ENCODE measurements at places on chromosomes 13 and 19.

DNA sequence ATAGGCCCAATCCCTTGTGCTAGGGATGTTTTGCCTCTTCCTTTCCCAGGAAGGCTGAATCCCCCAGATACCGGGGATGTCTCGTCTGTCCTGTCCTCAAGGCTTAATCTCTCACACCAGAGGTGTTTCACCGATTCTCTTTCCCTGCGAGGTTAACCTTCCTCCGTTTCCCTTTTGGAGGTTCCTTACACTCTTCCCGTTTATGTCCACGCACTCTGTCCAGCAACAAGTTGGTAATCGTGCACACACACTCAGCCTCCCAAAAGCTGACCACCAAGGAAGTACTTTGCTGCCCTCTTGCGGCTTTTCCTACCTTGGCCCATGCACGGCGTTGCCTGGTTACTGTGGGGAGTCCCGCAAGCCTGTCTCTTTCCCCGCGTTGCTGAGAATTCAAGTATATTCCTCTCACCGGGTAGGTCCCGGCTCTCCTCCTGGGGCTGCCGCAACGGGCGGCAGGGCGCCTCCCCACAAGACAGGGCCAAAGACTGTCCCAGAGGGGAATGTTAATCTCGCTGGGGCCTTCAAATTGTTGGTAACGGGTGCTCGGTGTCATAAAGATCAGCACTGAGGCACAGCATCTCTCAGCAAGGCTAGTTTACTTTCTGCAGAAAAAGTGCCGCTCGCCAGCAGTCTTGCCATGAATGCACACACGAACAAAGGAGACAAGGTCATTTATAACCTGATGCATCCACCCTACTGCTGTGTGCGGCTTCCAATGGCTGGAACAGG is 36.7 kb upstream of the CD177 start:
- DNase-seq: peak; percentile 4

DNA sequence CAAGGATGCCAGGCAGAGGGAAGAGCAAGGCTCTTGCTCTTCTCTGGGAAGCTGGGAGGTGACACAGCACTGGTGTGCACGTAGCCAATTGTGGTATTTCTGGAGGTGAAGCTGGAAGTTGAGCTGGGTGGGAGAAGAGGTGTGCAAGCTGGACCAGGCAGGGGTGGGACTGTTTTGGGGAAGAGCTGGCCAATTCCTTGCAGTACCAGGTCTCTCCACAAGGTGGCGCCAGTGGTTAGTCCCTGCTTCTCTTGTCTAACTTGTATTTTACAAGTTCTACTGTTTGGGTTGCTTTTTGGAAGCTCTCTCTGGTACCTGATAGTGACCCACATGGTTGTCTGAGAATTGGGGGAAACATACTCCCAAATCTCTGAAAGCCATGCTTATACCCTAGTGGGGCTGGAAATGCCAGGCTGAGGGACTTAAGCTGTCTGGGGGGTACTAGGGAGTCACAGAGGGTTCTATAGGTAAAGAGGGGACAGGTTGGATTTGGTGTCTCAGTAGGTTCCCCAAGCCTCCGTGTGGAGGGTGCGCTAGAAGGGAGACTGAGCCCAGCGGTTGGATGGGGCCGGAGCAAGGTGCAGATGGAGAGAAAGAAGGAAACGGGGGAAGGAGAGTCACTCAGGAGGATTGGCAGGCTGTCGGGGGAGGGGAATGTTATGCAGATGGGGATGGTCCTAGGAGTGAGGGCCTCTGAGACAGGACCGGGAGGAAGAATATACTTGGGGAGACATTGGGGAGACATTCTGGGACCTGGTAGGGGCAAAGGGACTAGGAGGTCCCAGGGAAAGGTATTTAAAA is 3.0 kb downstream of the HPN start:
- peak; percentile 54 for DNase-seq

- peak; percentile 79 for DNase-seq
Observed at GRCh38 chr13:72726726-72727416, 558 bp downstream of the MZT1 start.

DNA sequence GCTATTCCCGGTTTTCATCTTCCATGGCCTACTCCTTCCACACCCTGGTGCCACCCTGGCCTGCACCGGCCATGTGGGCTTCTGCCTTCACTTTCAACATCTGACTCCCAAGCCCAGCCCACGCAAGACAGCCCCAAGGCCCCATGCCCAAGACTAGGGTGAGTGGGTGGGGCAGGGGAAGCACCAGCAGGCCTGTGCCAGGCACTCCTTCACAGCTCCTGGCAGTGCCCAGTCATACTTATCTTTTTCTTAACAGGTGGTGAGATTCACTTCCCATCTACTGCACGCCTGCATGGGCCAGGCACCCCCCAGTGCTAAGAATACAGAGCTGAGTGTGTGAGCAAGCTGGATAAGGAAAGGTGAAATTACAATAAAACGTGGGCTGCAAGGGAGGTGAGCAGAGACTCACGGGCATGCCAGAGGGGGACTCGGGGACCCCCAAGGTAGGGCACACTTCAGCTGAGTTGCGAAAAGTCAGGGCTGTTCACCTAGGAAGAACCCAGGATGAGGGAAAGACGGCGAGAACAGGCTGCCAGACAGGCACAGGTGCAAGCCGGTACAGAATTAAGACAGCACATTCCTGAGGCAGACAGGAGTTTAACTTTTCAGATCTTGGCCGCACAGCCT is 55.7 kb downstream of the COL4A1 start:
- no peak for DNase-seq

DNA sequence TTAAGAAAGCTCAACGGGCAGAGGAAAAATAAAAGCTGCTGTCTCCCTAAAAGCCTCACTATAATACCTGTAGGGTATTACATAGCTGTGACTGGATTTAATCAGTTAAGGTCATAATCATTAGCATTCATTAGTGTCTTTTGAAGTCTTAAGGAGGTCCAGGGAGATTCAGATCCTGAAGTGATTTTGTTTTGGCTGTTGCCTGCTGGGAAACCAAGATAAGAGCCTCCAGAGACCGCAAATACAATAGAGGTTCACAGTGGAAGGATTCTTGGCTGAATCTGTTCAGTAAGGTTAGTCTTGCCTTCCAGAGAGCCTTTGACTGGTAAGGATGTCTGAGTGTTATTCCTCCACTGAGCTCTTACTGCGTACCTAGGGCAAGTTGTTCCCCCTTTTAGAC is 54.0 kb upstream of the TNFRSF19 start:
- DNase-seq: no peak

DNA sequence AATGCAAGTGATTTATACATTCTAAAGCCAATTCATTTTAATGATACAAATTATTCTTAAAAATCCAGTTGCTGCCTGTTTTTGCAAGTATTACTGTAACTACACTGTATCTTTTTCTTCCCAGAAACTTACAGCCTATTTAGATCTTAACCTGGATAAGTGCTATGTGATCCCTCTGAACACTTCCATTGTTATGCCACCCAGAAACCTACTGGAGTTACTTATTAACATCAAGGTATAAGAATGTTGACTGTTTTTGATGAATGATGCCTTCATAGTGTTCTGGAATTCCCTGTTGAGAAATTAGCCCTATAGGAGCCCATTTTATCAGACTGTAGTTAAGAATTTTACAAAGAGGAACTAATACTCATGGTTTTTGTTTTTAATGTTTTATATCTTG is 25.0 kb downstream of the ITM2B start:
- no peak for DNase-seq

- no peak for DNase-seq
Observed at GRCh38 chr13:24226762-24227161, 66.2 kb downstream of the SPATA13 start.

DNA sequence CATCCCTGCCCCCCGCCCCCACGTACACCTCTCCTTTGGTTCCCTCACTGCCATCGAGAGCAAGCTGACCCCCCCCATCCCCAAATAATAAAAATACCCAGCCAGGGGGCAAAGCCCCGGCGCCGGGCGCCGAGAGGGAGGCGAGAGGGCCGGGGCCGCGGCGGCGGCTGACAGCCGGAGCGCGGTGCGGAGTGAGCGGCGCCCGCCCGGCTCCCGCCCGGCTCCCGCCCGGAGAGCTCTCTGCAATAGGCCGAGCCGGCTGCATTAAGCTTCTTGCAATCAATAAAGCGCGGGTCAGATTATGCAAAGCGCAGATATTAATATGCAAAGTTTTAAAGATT is 40.9 kb downstream of the DEDD2 start:
- DNase-seq: no peak

- no peak for DNase-seq
Observed at GRCh38 chr19:31578326-31578725, 229.1 kb upstream of the TSHZ3 start.

DNA sequence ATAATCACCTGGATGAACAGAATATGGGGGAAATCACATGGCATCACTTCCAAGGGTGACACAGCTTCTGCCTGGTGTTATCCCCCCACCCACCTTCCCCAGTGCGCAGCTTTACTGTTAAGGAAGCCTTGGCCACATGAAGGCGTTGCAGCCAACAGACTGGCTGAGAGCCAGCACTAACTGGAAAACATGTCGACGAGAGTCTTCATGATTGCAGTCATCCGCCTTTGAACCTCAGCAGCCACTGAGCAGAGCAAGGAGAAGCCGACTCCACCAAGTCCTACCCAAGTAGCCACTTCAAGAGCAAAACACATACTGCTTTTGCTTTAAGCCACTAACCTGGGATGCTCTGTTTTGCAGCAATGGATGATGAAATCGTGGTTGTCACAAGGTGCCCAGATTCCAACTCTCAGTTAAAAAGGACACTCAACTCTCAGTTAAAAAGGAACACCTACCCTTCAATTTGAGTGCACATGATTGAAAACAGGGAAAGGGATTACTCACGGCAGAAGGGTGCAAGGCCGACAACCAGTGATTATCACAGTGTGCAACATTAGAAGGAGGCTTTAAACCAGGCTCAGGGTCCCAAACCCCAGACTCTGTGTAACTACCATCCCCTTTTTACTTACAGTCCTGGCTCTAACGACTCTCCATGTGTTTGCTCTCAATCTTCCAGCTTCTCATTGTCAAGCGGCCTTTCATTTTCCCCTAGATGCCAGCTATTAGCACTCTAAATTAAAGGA is 149.1 kb downstream of the KLF12 start:
- DNase-seq: no peak

DNA sequence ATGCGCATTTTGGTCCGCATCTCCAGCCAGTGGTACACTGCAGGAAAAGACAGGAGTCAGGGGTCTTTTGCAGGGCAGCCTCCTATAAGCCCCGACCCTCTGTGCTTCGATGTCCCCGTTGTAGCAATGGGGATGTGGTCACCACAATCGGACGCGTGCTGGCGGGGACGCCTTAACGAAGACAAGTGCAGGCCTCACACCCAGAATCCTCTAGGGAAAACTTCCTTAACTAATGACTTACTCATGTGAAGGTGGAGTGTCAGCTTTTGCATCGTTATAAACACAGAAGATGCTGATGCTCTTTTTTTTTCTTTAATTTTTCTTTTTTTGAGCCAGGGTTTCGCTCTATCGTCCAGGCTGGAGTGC is 22.1 kb downstream of the VASP start:
- no peak for DNase-seq

- no peak for DNase-seq
Observed at GRCh38 chr13:51922771-51923480, 61.2 kb downstream of the CCDC70 start.

DNA sequence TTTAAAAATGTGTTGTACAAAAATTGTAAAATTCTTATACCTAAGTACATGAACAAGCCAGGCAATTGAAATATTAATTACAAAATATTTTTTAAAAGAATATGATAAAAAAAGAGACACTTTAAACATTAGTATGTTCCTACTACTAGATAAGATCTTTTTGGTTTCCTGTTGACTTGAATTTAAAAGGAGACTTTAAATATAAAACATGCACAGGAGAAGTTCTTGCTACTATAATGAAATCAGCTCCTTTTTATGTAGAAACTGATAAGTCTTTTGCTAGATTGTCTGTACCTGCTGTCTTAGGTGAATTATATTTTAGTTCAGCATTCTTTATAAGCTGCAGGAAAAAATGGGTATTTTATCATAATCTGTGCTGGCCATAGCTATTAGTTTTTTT is 140.2 kb downstream of the TNFSF13B start:
- DNase-seq: no peak

GRCh38 chr13:28981530-28981929 is 161.4 kb downstream of the MTUS2 start:
- DNase-seq: no peak

- DNase-seq: peak; percentile 100
Observed at GRCh38 chr19:48398375-48399235, 5.1 kb downstream of the GRIN2D start.

- DNase-seq: peak; percentile 94
Observed at GRCh38 chr19:8609279-8610040, 1.1 kb downstream of the ADAMTS10 start.

DNA sequence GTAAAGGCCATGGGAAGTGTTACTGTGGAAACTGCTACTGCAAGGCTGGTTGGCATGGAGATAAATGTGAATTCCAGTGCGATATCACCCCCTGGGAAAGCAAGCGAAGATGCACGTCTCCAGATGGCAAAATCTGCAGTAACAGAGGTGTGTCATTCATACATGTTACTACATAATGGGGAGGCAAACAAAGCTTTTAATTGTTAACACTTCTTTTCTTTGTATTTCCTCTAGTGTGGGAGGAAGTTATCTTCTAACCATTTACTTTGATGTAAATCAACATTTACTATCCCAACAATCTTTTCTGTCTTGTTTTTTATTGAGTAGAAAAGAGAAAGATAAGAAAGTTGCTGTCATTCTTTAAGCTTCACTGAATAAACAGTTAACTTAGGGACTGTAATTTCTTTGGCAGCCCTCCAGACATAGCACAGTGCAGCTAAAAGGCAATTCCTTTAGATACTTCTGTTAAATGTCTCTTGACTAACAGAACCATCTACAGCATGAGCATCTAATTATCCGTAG is 126.9 kb downstream of the ITGBL1 start:
- DNase-seq: no peak

- peak; percentile 37 for DNase-seq
Observed at GRCh38 chr19:33434886-33435705, 61.6 kb downstream of the CEBPG start.

GRCh38 chr13:75299913-75300862 is 181.8 kb downstream of the TBC1D4 start:
- no peak for DNase-seq

DNA sequence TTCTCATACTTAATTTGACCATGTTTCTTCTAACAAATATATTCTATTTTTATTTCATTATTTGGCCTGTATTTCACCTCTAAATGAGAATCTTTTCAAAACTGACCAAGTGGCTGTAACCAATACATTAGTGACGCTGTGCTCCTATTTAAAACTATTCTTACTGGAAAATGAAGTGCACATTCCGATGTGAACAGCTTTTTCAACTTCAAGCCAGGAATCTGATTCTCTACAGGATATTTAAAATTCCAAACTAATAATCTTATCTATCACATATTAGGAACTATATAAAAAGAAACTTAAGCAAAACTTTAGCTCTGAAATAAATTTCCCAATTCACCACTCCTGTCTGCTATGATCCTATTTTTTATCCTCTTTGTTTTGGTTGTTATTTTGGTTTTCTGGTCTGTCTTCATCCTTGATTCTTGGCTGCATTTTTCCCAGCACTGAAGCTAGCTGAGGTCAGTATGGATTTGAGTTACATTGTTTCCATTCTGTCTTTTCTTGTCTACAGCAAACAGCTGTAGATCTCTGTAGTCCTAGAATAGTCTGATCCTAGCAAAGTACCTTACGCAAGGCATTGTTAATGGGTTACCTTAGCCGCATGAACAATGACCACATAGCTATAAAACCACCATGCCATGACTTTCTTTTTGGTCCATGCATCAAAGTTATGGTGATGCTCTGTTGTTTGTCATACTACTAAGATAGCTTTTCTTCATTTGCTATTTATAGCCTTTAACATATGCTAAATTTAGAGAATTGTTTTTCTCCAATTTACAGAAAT is 748.6 kb upstream of the SPRY2 start:
- DNase-seq: no peak

- no peak for DNase-seq
Observed at GRCh38 chr19:39190768-39191167, 6.0 kb upstream of the NCCRP1 start.

Data from NB4 (cell line).